Stimulated activated CD4-positive, alpha-beta T cell treated with anti-CD3 and anti-CD28 coated beads, Interleukin-1b, Interleukin-23, amount 100 ng/mL, for 1 hour (primary cell): ENCODE measurements at places on chromosomes 4 and X.

DNA sequence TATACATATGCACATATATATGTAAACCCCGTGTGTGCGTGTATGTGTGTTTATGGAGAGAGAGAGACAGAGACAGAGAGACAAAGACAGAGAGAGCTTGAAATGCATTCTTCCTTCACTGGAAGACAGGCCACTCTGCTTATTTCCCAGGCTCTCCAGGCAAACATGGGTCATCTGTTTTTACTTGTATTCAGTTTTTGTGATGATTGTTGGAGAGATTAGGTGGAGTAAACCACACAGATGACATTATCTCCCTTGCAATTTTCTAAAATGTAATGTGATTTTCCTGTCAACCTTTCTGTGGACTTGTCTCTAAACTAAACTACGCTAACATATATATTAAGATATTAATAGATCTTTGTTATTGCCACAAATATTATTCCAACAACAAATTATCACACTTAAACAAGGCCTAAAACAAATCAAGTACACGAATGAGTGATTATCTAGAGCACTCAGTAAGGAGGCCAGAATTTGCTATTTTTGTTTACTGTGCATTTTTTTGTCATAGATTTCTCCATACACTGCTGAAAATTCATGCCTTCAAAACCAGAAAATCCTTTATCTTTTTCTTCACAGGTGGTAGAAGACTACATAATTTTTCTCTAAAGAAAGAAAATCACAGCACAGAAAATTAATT, 251.8 kb upstream of the SLIT2 start:
- DNase-seq, result no peak

GRCh38 chrX:41862562-41863184, 60.7 kb downstream of the CASK start:
- DNase-seq, result no peak

- DNase-seq, result no peak
Measured at GRCh38 chr4:1207603-1208265, 35.4 kb upstream of the SPON2 start.

GRCh38 chrX:154360155-154360713, 14.2 kb downstream of the FLNA start:
- DNase-seq, result no peak

DNA sequence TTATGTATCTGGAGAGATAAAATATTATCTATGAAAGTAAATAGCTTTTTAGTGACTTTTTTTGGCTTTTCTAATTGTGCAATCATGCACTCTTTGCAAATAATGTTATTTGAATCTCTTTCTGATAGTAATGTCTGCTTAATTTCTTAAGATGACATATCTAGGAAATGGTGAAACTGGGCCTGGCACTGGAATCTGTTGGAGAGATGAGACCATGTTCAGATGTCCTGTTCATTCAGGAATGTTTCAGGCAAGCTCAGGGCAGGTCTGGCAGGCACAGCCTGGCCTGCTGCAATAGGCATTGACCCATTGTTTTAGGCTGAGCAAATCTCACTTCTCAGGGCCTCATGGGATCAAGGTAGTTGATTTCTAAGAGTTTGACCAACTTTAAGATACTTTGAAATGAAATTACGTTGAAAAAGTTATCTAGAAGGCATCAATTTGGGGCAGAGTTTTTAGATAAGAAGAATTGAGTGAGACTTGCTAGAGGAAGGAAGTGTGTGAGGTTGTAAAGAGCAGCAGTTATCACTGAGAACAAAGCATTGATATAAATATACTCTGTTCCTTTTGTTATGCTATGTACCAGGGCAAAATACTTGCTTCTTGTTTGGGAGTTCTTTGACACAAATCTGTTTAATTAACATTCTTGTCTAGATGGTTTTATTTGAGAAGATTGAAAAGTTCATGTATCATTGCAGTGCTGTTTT, 133.0 kb upstream of the LEF1 start:
- no peak for DNase-seq

GRCh38 chr4:102453827-102454226, 47.3 kb upstream of the NFKB1 start:
- no peak for DNase-seq

DNA sequence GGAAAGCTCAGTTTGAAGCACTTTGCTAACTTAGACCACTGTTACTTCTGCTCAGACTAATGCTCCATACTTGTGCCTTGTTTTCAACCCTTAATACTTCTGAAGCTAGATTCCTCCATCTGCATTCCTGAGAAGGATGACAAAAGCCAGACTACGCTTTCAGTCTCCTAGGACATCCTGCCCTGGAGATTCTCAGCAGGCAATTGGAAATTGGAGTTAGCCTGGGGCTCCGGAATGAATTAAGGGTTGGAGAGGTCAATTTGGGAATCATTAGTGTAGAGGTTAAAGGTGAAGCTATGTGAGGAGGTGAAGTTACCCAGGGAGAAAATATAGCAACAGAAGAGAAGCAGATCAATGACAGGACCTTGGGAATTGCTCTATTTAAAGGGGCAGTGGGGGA, 215.9 kb upstream of the MBNL3 start:
- DNase-seq, result no peak

DNA sequence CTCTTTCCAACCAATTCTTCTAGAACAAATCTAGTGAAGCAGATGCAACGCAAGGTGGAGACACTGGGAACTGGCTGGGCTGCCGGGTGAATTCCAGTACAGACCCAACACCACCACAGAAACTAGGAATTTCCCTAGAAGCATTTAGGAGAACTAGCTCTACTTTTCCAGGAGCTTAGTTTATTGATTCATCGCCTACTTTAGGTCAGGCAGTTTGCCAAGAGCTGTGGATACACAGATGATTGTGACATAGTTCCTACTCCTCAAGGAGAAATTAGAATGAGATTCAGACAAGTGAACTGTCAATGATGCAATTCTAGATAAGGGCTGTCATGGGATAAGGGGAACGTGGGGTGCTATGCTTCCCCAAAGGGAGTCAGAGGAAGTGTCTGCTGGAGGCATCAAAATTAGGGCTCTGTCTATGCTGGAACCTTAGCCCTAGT, 350.0 kb downstream of the CAMK2D start:
- DNase-seq, result no peak

DNA sequence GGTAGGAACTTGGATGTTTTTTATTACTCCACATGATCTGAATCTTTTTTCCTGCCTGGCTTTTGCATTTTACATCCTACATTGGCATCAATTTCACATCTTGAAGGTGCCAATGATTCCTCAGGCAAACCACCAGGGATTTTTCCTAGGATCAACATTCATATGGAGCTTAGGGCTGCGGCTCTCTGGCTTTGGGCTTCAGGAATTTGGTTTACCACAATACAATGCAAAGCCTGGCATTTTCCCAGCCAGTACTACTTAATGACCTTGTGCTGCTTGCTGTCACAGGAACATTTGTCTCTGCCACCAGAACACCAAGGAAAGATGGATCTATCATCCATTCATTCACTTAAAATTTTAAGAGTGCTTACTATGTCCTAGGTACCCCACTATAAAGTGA, 180.7 kb downstream of the PDGFC start:
- DNase-seq, result no peak

DNA sequence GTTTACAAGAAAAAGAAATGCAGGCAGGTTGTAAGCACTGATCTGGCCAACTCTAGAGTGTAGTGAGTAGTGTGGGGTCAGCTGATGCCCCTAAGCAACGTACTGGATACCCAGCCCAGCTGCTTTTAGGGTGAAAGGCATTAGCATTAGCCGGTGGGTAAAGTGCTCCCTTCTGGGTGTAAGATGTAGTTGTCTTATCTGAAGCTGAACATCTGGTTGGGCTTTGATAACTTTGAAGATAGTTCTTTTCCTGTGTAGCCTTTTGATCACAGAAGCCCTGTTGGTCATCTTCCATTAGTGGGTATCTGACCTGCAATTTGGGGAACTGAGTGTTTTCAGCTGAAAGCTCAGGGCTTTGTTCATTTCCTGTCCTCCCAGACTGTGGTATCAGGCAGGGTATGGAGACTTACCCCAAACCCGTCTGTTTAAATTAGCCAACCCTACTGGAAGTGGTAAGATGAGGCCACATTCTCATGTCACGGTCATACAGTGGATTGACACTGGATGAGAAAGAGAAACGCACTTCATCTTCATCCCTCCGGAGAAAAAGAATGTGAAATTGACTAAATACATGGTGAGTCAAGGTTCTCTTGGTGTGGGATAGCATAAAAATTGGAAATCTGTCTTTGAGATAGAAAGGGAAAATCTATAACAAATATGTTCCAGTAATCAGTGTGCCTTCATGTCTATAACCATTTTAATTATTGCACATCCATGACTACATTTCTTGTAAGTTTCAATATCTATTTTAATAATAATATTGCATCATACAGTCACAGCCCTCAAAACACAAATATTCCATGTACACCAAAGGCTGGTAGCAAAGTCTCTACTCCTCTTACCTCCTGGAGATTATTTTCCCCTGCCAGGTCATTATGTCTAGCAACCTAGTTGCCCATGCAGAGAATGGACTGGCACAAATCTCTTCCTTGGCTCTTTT, 8.7 kb downstream of the RHOH start:
- DNase-seq, result no peak

GRCh38 chr4:160537681-160538080, 1434.8 kb downstream of the RAPGEF2 start:
- DNase-seq, result no peak

DNA sequence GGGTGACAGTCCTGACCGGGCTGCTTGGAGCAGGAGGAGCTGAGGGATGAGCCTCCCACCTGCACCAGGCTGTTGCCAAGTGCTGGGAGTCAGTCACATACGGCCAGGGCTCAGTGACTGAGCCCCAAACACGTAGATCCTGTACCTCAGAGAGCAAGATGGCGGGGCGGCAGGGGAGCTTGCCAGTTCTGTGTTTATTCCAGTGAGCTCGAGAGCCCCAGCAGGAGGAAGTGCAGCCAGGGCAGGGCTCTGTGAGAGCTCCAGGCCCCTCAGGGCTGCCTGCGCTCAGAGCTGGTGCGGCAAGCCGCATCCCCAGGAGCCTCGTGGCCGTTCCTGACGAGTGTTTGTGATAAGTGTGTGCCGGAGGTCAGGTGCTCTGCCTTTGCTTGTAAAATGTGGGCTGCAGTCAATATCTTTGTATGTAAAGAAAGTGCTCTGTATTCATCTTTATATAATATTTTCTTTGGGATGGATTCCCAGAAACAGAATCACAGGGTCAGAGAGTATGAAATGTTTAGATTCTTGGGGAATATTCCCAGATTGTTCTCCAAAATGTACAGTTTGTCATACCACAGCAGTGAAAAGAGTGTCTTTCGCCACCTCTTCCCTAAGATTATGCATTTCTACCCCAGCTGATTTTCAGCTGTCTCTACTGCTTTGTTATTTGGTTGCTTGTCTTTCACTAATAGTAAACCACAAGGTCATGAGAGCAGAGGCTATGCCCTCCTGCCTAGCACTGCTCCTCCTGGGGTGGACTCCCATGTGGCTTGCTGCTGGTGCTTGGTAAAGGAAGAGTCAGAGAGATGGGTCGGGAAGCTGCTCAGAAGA, 50.3 kb downstream of the NELFA start:
- DNase-seq, result no peak

DNA sequence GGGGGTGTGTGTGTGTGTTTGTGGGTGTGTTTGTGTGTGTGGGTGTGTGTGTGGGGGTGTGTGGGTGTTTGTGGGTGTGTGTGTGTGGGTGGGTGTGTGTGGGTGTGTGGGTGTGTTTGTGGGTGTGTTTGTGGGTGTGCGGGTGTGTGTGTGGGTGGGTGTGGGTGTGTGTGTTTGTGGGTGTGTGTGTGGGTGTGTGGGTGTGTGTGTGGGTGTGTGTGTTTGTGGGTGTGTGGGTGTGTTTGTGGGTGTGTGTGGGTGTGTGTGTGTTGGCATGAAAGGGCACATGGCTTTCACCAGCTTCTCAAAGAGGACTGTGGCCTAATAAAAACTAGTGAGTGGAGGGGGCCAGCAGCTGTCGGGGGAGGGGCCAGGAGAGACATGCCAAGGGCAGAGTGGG, 25.3 kb upstream of the ZNF185 start:
- DNase-seq, result no peak

GRCh38 chr4:56648021-56648823, 32.9 kb downstream of the HOPX start:
- no peak for DNase-seq

DNA sequence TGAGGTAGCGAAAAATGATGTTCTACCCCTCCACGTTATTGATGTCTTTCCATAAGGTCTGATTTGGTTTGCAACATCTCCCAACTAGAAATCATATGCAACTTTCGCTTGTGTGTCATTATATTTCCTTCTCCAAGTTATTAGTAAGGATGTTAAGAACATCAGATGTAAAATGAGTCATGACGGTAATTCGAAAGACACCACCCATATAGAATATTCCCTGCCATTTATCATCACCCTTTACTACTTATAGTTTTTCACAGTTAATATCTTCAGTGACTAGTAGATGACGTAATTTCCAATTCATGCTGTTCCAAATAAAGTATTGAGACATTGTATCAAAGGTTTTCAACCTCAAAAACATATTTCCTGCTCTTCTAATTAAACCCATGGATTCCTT, 146.7 kb upstream of the MAP3K15 start:
- no peak for DNase-seq

GRCh38 chrX:107733686-107734085, 41.9 kb downstream of the TSC22D3 start:
- no peak for DNase-seq

GRCh38 chrX:10326578-10326977, 169.8 kb downstream of the CLCN4 start:
- DNase-seq, result no peak

DNA sequence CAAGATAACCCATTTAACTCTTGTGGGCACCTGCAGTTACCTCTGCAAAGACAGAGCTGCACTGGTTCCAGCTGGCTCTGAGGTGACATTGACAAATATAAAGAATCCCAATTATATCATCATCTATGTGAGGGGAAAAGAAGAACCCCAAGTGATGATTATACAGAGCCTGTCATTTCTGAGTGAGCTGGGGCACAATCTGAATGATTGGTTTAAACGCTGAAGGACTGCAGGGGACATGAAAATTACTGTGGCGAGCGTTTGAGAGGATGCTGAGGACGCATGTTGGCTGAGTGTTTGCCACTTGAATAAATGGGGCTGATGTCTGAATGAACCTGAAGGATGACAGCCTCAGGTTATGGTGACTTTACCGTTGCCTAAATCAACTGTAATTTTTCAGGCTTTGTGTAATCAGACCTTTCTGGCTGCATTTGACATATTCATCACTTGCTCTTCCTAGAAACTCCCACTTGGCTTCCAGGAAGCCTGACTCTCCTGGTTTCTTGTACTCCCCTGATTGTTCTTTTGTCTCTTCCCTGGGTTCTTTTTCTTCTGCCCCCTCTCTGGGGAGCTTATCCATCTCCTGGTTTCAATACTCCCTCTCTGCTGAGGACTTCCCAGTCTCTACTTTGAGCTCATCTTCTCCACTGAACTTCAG, 4.1 kb upstream of the HSD17B10 start:
- no peak for DNase-seq

- DNase-seq, result no peak
Measured at GRCh38 chrX:30262763-30263162, 15.8 kb downstream of the MAGEB1 start.

DNA sequence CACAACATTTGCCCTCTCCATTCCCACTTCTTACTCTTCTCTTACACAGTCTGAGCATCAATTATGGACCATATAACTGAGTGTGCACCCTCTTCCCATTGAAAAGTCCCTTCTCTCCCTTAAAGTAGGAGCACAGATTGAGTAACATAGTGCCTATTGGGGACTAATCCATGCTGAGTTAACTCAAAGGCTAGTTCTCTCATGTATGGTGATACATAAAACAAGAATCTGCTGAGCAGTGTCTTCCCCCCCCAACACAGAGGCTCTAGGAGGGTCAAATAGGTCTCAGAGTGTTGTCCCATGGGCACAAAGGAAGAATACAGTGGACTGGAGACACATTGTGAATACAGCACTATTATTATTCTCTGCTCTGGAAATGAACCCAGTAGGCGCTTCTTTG, 274.6 kb upstream of the BOD1L1 start:
- no peak for DNase-seq
